Naive thymus-derived CD4-positive, alpha-beta T cell (primary cell): ENCODE measurements at places on chromosomes 2 and 18. TPM values are rescaled to one million over a fixed set of nuclear protein-coding genes. Genes with fewer than 3 reads are reported as not detected.

The CHAC2 gene
- 10.9 and 12.1 TPM in 2 replicates for total RNA-seq

The GPBAR1 gene
- total RNA-seq: 1.9 TPM

The CAVIN2 gene
- not detected for total RNA-seq

The POTEI gene
- not detected for total RNA-seq

The TBR1 gene
- 0.02 TPM in 1 of 2 replicates, not detected in the other for total RNA-seq

The DCTN1 gene
- 113 and 117 TPM in 2 replicates for total RNA-seq

The VWC2L gene
- not detected for total RNA-seq

The RANBP2 gene
- 59.6 and 63.4 TPM in 2 replicates for total RNA-seq

The SGO2 gene
- 2.9 TPM for total RNA-seq

The RGPD4 gene
- 0.08 TPM for total RNA-seq

The CDH20 gene
- 0.44 TPM for total RNA-seq

The MCM6 gene
- total RNA-seq: 105 TPM in 2 replicates

The ANO7 gene
- total RNA-seq: 0.21 TPM

The ATG9A gene
- 52.6 TPM for total RNA-seq

The UGT1A10 gene
- total RNA-seq: not detected

The FAM237A gene
- not detected for total RNA-seq

The DSC3 gene
- total RNA-seq: not detected in 2 replicates

The ABCG8 gene
- total RNA-seq: not detected

The TXNDC9 gene
- 7.8 TPM for total RNA-seq

The MYOM1 gene
- total RNA-seq: 2.6 and 2.9 TPM in 2 replicates

The PRKAG3 gene
- total RNA-seq: not detected

The C2orf66 gene
- total RNA-seq: 0.53 and 1.1 TPM in 2 replicates

The FLACC1 gene
- 3.2 and 3.9 TPM in 2 replicates for total RNA-seq

The DAW1 gene
- not detected for total RNA-seq

The COLEC11 gene
- 0.48 TPM for total RNA-seq

The TTC32 gene
- 22.2 and 23.1 TPM in 2 replicates for total RNA-seq

The KLF11 gene
- total RNA-seq: 48.6 TPM

The EGR4 gene
- not detected for total RNA-seq

The IGFBP5 gene
- total RNA-seq: not detected

The NTSR2 gene
- total RNA-seq: not detected

The PAIP2B gene
- 3.0 TPM for total RNA-seq

The MC4R gene
- not detected for total RNA-seq

The TNP1 gene
- total RNA-seq: not detected

The LIMS3 gene
- 0.19 TPM for total RNA-seq

The ACTG2 gene
- not detected for total RNA-seq

The MZT2B gene
- total RNA-seq: 227 TPM

The ADD2 gene
- 5.8 and 6.7 TPM in 2 replicates for total RNA-seq

The NFATC1 gene
- total RNA-seq: 69.9 TPM

The LRRC30 gene
- not detected for total RNA-seq

The BZW1 gene
- 127 TPM for total RNA-seq

The SRD5A2 gene
- not detected for total RNA-seq

The NT5DC4 gene
- total RNA-seq: not detected in 2 replicates

The CD207 gene
- not detected in 2 replicates for total RNA-seq

The C2orf78 gene
- not detected for total RNA-seq

The KRTCAP3 gene
- total RNA-seq: 25.0 TPM

The PLEK gene
- total RNA-seq: 3.9 TPM

The REG3A gene
- not detected for total RNA-seq

The SH3BP4 gene
- total RNA-seq: 0.43 TPM in 1 of 2 replicates, not detected in the other

The DSG1 gene
- total RNA-seq: not detected

The ESPNL gene
- 0.27 TPM for total RNA-seq

The POTEE gene
- total RNA-seq: 0.19 TPM

The PLEKHH2 gene
- total RNA-seq: 2.4 TPM

The KCNS3 gene
- total RNA-seq: not detected

The ADAM23 gene
- total RNA-seq: 0.22 and 0.36 TPM in 2 replicates

The LGALSL gene
- 0.24 TPM for total RNA-seq

The IL1RN gene
- 2.3 TPM for total RNA-seq
